Stimulated activated CD8-positive, alpha-beta memory T cell treated with anti-CD3 and anti-CD28 coated beads, Interleukin-7, amount 100 ng/mL, for 1 hour (primary cell): ENCODE measurements at places on chromosomes 11 and 22.

DNA sequence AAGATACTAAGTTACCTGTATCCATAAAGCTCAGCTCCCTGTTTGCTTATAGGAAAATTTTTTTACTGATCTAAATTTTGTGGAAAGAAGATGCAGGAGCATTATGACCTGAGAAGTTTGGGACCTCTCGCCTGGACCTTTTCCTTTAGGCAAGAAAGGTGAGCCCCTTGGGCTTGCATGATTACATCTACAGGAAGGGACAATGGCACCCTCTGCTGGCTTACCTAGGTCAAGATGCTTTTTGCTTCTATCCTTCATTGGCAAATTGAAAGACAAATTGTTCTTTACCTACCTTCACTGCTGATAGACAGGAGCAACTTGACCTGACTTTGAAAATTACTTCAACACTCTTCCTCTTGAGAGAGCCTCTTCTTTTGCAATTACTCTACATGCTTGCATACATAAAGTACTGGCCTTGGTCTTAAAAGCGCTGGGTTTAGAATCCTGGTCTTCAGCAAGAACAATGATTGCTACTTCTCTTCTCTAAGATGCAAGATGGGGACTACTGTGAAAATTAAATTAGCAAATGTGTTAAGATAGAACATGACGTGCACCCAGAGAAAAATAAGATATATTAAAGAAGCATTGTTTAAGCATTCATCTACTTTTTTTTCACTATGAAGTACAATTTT is 147.2 kb downstream of the TRPC6 start:
- no peak for DNase-seq

GRCh38 chr11:72520815-72521214 is 86.5 kb upstream of the CLPB start:
- no peak for DNase-seq

GRCh38 chr22:46471901-46472721 is 65.3 kb downstream of the CELSR1 start:
- DNase-seq: no peak

DNA sequence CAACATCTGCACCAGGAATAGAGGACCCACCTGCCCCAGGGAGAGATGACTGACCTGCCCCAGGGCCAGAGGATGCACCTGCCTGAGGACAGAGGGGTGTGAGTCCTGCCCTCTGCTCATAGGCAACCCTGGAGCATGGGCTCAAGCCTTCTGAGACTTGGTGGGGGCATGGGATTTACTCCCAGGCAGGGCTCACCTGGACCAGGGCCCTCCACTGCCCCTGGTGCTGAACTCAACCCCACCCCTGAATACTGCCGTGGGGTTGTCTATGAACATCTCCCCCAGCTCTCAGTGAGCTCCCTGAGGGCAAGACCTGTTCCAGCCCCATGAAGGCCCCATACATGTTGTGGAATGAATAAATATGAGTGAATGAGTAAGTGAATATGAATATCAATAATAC is 33.8 kb upstream of the MUC5AC start:
- DNase-seq: no peak

- no peak for DNase-seq
These were observed 92.5 kb downstream of the SIK3 start for GRCh38 chr11:117005758-117006157.

GRCh38 chr22:30858976-30859713 is 109.4 kb downstream of the MORC2 start:
- DNase-seq: no peak

- DNase-seq: no peak
These were observed 251.0 kb upstream of the CCDC90B start for GRCh38 chr11:83537131-83537610.

GRCh38 chr11:113673550-113674396 is 32.3 kb downstream of the TMPRSS5 start:
- no peak for DNase-seq

DNA sequence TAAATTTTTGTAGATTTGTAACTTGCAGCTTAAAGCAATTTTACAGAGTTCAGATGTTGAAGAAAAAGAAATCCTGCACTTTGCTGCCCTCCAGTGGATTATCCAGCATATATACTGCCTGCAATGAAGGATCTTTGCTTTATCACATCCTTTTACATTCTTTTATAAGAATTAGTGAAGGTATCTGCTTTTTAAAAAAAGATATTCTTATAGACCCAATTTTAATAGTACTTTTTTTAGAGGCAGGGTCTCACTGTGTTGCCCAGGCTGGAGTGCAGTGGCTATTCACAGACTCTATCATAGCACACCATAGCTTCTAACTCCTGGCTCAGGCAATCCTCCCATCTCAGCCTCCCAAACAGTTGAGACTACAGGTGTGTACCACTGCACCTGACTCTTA is 60.7 kb downstream of the TTC17 start:
- no peak for DNase-seq

GRCh38 chr11:106276859-106277436 is 199.5 kb downstream of the AASDHPPT start:
- no peak for DNase-seq

DNA sequence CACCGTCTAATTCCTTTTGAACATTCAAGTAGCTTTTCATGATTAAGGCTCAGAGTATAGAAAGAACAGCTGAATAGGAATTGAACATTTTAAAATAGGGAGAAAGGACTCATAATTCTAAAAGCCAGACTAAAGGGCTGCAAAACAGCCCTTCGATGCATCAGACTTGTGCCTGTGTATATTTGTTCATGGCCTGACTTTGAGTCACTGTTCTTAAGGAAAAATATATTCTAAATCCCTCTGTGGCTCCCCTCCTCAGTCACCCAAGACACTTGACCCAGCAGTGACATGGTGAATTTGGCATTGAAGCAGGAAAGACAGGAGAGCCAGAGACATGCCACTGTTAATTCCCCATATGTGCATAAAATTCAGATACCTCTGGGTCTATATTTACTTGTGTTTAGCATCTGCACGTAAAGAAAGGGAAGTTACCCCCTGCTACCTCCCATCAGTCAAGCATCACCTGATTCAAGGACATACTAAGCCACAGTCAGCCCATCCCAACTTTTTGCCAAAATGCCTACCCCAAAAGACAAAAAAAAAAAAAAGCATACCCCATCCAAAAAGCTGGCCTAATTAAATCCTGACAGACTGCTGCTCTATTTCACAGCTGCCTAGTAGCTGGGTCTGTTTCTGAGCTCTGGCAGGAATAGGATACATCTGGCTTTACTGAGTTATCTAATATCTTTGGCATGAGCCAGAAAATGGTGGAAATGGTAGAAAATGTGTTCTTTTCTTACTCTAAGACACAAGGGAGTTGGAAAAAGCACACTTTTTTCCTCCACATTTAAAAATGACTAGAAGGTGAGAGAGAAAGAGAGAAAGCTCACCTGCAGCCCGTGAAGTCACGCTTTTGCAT is 93.5 kb downstream of the COMMD9 start:
- no peak for DNase-seq

DNA sequence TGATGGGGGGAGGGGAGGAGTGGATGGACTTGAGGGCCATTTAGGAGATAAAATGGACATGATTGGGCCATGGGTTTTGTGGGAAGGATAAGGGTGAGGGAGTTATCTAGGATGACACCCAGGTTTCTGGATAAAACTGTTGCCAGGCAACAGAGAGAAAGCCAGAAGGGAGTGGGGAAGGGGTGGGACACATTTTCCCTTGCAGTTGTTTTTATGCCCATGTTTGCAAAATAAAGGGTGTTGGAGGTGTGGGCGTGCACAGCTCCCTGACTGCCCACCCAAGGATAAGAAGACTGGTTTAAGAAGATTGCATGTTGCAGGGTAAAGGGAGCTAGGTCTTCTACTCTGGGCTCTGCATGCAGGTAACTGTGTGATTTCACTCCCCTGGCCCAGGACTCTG is 18.3 kb upstream of the YWHAH start:
- no peak for DNase-seq

- DNase-seq: no peak
These were observed 5.3 kb downstream of the SLC17A6 start for GRCh38 chr11:22343371-22344032.

- no peak for DNase-seq
These were observed 39.4 kb downstream of the CEP57 start for GRCh38 chr11:95829580-95830259.

DNA sequence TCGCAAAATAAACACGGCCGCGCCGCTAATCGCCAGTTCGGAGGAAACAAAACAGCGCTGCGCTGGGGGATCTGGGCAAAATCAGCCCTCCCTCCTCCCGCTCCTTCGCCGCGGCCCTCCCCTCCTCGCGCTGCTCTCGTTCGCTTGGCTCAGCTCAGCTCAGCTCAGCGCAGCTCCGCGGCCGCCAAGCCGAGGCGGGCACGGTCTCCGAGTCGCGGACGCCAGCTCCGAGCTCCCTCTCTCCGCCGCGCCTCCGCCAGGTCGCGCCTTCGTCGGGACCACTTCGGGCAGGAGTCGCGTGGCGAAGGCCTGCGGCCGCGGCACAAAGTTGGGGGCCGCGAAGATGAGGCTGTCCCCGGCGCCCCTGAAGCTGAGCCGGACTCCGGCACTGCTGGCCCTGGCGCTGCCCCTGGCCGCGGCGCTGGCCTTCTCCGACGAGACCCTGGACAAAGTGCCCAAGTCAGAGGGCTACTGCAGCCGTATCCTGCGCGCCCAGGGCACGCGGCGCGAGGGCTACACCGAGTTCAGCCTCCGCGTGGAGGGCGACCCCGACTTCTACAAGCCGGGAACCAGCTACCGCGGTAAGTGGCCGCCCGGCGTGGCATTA is at the start of gene SPON1:
Gene SPON1 (plus strand): TSS at position 162 of the 607 bp plus-strand sequence. CDS start 182 bp downstream, at position 344.
- no peak for DNase-seq

- no peak for DNase-seq
These were observed 118.5 kb downstream of the APOL5 start for GRCh38 chr22:35835998-35836691.

- DNase-seq: no peak
These were observed 35.8 kb downstream of the TNRC6B start for GRCh38 chr22:40213478-40213877.

DNA sequence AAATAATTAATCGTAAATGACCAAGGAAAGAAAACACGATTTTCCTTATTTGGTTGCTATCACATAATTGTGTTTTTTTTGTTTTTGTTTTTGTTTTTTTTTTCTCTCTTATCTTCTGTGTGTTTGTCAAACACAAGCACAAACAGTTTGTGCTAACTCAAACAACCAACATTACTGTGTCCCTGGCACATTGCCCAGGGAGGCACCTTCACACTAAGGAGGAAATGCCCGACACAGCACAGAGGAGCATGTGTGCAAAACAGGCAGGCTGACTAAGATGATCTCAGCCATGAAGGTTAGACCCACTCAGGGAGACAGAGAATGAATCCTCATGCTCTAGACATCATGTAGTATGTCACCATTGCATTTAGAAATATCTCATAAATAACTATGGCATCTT is 130.1 kb downstream of the SOX6 start:
- no peak for DNase-seq

GRCh38 chr11:96967616-96968015 is 577.8 kb downstream of the JRKL start:
- DNase-seq: no peak

- no peak for DNase-seq
These were observed 3.3 kb upstream of the BCL9L start for GRCh38 chr11:118928870-118929500.

DNA sequence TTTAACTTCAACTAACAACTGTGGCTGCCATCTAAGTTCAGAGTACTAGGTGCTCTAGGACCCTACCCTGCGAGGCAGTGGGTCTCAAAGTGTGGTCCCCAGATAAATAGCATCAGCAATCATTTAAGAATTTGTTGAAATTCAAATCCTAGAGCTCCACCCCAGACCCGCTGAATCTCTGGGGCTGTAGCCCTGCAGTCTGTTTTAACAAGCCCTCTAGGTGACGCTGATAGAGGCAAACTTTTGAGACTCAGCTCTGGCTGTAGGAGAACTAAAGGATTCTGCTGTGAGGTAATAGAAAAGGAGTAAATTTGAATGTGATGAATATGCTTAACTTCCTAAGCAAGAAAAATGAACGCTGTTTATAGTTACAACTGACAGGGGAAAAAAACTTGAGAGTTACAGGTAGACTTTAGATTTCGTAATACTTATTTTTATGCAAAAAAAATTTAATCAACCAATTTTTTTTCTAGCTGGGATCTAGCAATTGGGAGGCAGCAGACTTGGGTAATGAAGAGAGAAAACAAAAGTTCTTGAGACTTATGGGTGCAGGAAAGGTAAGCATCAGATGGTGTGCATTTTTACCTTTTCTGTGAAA is 5.8 kb downstream of the C11orf58 start:
- no peak for DNase-seq

- no peak for DNase-seq
These were observed 42.2 kb downstream of the MRTFA start for GRCh38 chr22:40594346-40594745.

GRCh38 chr22:17477391-17477833 is 85.9 kb upstream of the SLC25A18 start:
- DNase-seq: no peak

DNA sequence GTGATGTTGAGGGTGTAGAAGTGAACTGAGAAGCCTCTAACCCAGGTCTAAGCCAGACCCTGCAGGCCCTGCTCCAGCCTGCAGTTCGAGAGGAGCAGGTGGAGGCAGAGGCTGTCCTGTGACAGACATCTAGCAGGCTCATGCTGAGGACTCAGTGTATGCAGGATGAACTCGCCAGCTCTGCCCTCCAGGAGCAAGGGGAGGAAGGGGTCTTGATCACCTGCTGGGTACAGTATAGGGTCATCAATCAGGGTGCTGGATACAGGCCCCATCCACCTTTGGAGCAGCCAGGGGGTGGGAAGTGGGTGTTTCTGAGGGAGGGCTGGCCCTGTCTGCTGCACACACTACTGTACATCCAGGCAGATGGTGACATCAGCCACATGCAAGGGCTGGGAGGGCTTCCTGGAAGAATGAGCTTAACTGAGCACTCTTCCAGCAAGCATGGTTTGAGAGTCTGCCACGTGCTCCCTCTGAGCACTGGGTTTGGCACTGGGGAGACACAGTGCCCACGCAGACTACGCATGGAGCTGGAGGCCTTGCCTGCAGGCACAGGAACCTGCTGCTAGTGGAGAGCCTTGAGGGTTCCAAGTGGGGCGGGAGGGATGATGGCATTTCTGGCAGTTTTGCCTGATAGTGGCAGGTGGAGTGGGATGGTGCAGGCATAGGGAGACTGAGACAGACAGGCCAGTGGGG is 9.2 kb downstream of the MAPK8IP1 start:
- no peak for DNase-seq

DNA sequence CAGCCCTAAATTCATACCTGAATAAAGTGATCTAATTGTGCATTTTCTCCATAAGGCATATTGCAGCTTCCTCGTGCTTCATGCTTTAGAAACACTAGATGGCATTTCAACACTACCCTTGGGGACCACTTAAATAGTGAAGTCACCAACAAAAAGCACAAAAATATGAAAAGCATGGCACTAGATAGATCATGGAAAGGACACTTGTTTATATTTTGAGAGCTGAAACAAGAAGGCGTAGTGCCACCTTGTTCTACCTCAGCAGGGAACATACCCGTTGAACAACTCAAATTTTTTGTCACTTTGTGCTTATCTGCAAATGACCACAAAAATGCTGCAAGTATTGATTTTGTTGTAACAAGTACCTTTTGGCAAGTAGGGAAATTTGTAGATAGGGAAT is 8.6 kb downstream of the TBCEL start:
- no peak for DNase-seq
